ENCODE measurements at places on chromosomes 6 and 20. TPM values are rescaled to one million over a fixed set of nuclear protein-coding genes. Genes with fewer than 3 reads are reported as not detected.

Gene LRRN4
- not detected for total RNA-seq

Gene ABHD16B
- not detected for total RNA-seq

Gene SIRPB1
- 6.0 TPM for total RNA-seq

Gene PSORS1C1
- 11.1 TPM for total RNA-seq

Gene PDE7B
- 2.2 TPM for total RNA-seq

Gene HSPA12B
- 3.4 TPM for total RNA-seq

Gene TFAP2D
- not detected for total RNA-seq

Gene DAAM2
- total RNA-seq = 9.1 TPM

Gene SLC17A1
- not detected for total RNA-seq

Gene PPP1R16B
- 4.4 TPM for total RNA-seq

Gene TRIM40
- total RNA-seq = 19.8 TPM

Gene RGL2
- 38.9 TPM for total RNA-seq

Gene GPR63
- 1.3 TPM for total RNA-seq

Gene ROS1
- total RNA-seq = 1.1 TPM

Gene TPD52L1
- total RNA-seq = 23.9 TPM

Gene B3GALT4
- total RNA-seq = 41.7 TPM

Gene KHDC1
- total RNA-seq = 0.75 TPM

Gene COL9A1
- total RNA-seq = 1.8 TPM

Gene LY6G6C
- total RNA-seq = not detected

Gene BCAS4
- 2.9 TPM for total RNA-seq

Gene PLCB4
- total RNA-seq = 51.2 TPM

Gene SNX3
- 139 TPM for total RNA-seq

Gene TUBB1
- not detected for total RNA-seq

Gene SLC24A3
- total RNA-seq = 5.7 TPM
